ENCODE measurements at places on chromosomes 4 and X. TPM values are rescaled to one million over a fixed set of nuclear protein-coding genes. Genes with fewer than 3 reads are reported as not detected.

The TMPRSS11D gene
- total RNA-seq, result not detected

The PASD1 gene
- not detected for total RNA-seq

The NSG1 gene
- 1.2 TPM for total RNA-seq

The FAM9B gene
- total RNA-seq, result not detected

The TMPRSS11E gene
- 0.05 TPM for total RNA-seq

The ARHGAP36 gene
- not detected for total RNA-seq

The DCAF8L2 gene
- total RNA-seq, result not detected

The SLC26A1 gene
- 0.09 TPM for total RNA-seq

The GAGE13 gene
- not detected for total RNA-seq

The CRLF2 gene
- not detected for total RNA-seq

The CENPVL1 gene
- total RNA-seq, result not detected

The SLC38A5 gene
- total RNA-seq, result 61.8 TPM

The QRFPR gene
- not detected for total RNA-seq

The GLRB gene
- 15.0 TPM for total RNA-seq

All from smooth muscle cell of the umbilical artery (primary cell).